ENCODE measurements at places on chromosomes 11 and 22. TPM values are rescaled to one million over a fixed set of nuclear protein-coding genes. Genes with fewer than 3 reads are reported as not detected.

TNNT3 gene
- 26.2 TPM for total RNA-seq

- ATAC-seq: no peak
Measured at GRCh38 chr22:21014726-21015465, at the start of gene P2RX6. Gene P2RX6 (plus strand): TSS chr22:21015165. CDS start chr22:21015175, 10 bp downstream.

MUC2 gene
- total RNA-seq: not detected

B3GAT1 gene
- total RNA-seq: 0.16 TPM

- ATAC-seq: no peak
Measured at GRCh38 chr22:35621451-35621850, 4.3 kb upstream of the MB start.

DNA sequence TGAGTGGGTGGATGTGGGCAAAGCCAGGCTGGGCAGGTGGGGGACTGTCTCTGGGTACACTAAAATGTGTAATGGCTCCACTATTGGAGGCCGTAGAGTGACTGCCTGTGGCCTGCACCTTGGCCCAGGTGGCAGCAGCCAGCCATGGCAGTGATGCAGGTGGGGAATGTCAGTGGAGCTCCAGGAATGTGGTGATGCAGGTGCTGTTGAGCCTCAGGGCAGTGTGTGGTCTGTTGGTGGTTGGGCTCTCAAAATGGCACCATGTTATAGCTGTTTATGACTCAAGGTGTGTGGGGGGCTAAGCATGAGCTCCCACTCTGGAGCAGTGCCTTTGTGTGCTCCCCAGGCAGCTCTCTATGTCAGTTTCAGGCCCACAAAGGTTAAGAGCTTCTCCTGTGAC lies 40.2 kb upstream of the CCDC90B start:
- ATAC-seq: no peak

LINC01488 gene
- total RNA-seq: not detected

DNA sequence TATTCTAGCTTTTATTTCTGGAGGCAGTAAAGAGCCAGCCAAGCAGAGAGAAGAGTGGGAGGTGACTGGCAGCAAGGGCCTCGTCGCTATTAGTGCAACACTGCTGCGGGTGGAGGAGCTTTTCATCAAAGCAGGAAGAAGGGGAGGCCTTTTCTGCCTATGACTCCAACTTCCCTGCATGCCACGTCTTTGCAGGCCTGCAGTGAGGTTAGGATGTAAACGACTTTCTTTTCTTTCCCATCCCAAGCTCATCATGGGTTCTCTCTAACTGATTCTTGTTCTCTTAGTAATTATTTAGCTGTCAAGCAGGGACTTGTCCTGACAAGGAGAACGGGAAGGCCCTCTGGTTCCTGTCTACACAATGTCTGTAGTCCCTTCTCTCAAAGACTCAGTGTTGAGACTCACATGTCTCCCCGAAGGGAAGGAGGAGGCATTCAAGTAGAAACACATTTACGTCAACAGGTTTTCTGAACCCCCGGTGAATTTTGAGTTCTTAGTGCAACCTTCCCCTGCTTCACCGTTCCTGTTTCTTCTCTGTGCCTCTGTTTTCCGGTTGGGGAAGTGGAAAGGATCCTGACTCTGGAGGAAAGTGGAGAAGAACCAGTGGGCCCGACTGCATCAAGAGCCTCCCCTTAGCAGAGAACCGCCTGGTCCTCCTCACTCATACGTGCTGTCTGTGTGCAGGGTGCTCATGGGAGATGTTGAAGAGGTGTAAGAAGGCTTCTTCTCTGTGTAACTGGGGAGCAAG lies 56.9 kb downstream of the PACS1 start:
- ATAC-seq: peak; percentile 78

Measured in activated T-helper 17 cell treated with anti-CD3 and anti-CD28 coated beads, Interleukin-2, amount 50 U/mL, for 72 hours (primary cell).